NCI-H526 (cell line): ENCODE measurements at places on chromosomes 3 and 15.

GRCh38 chr15:52180196-52180835, 10.9 kb downstream of the GNB5 start:
- no peak for DNase-seq

- no peak for DNase-seq
These were observed 47.4 kb downstream of the PAQR5 start for GRCh38 chr15:69346112-69346511.

DNA sequence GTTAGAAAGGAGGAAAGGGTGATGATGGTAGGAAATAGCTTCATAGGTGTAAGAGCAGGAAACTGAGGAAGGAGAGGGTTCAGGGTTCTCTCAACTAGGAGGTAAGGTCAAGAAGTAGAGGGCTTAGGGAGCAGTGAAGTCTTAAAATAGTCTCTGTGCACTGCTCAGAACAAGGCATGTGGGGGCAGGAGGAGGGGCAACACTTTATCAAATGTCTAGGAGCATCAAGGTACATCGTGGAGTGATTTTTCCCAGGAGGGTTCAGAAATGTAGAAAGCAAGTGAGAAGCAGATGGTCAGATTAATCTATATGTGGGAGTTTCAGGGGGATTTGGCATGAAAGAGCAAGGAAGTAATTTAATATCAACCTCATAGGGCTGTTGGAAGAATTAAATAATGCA, 58.8 kb downstream of the TNIK start:
- DNase-seq, result no peak

DNA sequence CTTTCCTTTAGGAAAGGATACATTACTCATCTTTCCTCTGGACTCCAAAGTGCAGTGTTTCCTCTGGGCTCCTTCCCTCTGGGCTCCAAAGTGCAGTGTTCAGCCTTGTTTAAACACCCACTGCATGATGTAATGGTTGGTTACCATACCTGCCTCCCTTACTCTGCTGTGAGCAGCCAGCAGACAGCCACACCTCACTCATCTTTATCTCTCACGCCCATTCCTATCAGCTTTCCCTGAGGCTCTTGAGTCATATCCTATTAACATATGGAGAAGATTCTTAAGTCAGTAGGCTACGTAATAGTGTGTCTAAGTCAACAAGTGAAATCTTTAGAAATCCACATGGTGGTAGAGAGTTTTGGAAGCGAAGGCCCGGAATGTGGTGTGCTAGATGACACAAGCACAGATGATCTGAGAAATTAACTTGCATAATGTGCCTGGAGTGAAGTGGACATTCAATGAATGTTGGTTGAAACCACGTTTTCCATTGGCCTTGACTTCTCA, 97.2 kb upstream of the CTNNB1 start:
- no peak for DNase-seq

GRCh38 chr3:187929112-187929816, 184.0 kb upstream of the BCL6 start:
- no peak for DNase-seq

DNA sequence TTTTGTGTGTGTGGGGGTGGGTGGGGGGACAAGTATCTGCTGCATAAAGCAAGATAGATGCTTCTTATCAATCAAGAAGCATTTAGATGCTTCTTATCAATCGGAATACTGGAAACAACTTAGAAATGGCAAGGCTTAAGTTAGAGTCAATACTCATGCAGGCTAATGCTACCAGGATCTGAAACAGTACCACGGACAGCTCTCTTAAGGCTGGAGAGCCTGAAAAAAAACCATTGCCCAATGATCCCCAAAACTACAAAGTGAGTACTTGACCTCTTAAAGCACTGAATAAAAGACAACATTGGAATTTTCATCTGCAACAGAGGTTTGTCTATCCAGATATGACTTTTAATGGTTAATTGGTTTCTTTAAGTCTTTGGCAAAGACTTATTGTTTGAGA, 262.3 kb downstream of the GAP43 start:
- DNase-seq, result no peak

- DNase-seq, result no peak
These were observed 286.3 kb downstream of the RAP2B start for GRCh38 chr3:153448151-153448829.

DNA sequence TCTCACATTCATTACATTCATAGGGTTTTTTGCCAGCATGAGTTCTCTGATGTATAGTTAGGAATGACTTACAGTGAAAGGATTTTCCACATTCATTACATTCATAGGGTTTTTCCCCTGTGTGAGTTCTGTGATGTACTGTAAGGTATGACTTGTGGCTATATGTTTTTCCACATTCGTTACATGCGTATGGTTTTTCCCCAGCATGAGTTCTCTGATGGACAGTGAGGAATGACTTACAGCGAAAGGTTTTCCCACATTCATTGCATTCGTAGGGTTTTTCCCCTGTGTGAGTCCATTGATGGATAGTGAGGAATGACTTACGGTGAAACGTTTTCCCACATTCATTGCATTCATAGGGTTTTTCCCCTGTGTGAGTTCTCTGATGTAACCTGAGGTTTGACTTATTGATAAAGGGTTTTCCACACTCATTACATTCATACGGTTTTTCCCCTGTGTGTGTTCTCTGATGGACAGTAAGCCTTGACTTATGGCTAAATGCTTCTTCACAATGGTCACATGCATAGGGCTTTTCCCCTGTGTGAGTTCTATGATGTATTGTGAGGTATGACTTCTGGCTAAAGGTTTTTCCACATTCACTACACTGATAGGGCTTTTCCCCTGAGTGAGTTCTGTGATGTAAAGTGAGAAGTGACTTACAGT, 47.4 kb downstream of the ZNF717 start:
- no peak for DNase-seq

DNA sequence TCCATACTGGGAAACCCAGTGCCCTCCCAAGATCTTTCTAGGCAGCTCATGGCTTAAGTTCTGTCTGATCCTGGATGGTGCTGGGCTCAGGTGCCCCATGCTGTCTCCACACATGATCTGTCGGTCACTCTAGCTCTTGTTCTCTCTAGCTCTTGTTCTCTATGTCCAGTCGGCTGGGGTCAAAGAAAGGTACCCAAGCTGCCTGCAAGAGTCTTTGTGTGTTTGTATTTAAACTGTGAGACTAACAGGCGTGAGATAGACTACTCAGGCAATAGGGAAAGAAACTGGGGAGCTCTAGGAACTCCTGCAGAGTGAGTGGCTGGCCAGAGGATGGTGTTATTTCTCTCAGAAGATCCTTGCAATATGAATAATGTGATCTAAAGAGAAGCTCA, 40.2 kb downstream of the GPR156 start:
- no peak for DNase-seq

- DNase-seq, result peak; percentile 5
These were observed 775.6 kb downstream of the ROBO2 start for GRCh38 chr3:77815467-77815866.

DNA sequence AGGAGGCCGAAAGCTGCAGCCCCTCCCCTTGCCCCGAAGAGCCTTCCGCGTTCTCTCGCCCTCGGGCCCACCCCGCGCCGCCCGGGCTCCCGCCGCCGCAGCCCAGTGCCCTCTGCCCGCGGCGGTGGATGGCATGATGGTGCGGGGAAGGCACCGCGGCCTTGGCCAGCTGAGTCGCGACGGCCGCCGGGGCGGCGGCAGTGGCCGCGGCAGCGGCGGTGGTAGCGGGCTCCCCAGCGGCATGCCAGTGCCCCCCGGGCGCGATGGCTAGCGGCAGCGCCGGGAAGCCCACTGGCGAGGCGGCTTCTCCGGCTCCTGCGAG, 1.2 kb downstream of the TLNRD1 start:
- no peak for DNase-seq

DNA sequence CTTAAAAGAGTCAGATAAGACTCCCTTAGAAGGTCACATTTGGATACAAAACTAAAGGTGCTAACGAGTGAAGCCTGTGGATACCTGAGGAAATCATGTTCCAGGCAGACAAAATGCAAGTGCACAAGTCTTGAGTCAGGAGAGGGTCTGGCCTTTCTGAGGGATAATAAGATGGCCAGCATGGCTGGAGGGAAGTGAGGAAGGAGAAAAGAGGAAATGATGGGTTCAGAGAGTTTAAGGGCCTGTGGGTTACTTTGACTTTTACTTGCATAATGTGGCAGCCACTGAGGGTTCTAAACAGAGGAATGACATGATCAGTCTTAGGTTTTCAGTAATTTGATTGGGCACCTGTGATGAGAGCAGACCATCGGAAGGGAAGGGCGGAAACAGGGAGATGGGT, 3.5 kb upstream of the ROPN1B start:
- DNase-seq, result no peak

DNA sequence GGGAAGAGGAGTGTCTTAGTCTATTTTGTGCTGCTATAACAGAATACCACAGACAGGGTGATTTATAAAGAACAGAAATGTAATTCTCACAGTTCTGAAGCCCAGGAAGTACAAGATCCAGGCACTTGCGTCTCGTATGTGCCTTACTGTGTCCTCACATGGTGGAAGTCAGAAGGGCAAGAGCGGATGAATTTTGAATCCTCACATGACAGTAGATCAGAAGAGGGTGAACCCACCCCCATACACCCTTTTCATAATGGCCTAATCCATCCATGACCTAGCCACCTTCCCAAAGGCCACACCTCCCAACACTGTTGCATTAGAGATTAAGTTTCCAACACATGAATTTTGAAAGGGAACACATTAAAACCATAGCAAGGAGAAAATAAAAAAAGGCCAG, 18.7 kb upstream of the ANXA2 start:
- no peak for DNase-seq

GRCh38 chr3:156551746-156552145, 3.2 kb downstream of the SSR3 start:
- DNase-seq, result no peak

- DNase-seq, result peak; percentile 49
These were observed at the start of gene GPR27 for GRCh38 chr3:71753701-71754609. GPR27 (plus strand) TSS chr3:71753855; CDS start chr3:71754050, 195 bp downstream.

- DNase-seq, result no peak
These were observed 923.7 kb downstream of the EPHA3 start for GRCh38 chr3:90031121-90031520.

- no peak for DNase-seq
These were observed 167.2 kb upstream of the TLE3 start for GRCh38 chr15:70264738-70265465.

DNA sequence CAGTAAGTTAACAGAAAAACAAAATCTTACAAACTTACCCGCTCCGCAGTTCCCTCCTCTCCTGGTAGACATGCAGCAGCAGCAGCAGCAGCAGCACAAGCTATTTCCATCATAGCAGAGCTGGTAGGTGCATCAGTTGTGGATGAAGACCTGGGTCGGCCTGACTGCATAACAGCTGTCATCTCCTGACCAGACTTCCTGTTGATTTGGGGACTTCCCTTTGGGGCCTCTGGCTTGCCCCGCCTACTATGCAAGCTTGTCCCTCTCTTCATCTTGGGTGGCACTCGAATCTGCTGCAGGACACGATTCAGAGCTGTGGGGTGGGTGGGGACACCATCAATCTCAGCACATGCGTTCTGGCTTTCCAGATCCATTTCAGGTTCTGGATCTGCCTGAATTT, 65.7 kb downstream of the TMCC1 start:
- no peak for DNase-seq

DNA sequence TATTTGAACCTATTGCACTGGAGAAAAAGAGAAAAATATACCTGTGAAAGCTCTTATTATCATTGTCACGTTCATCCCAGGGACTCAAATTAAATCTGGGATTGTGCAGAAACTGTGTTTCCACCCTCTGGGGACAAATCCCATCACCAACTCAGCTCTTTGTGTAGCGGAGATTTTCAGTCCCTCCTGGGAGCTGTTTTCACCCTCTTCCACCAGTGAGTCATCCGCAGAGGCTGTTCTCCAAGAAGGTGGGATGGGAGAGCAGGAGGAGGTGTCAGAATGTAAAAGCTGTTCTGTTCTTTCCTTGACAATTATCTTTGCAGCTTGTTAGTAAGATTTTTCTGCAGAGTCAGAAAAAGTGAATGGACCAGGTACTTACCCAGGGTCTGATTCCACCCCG, 28.0 kb downstream of the SV2B start:
- no peak for DNase-seq

DNA sequence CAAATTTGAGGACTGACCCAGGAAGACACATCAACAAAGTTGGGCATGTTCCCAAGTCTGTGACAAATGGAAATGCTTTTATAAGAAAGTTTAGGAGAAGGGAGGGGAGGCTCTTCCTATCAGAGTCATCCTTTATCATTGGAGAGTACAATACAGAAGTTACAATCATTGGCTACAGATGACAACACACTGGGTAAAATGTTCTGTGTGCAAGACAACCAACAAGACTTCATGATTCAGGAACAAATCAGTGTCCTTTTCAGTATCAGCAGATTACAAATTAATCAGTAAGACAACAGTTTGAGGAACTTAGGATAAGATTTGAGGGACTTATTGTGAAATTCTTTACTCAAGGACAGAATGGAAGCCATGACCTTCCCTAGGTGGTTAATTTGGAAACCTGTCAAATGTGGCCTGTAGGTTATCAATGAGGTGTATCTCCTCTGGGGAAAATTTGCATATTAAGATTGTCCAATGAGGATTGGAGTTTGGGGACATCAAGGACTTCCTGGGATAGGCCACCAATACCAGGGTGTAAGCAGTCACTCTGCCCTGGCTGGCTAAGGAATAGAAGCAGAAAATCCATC, 274.4 kb upstream of the RORA start:
- no peak for DNase-seq

DNA sequence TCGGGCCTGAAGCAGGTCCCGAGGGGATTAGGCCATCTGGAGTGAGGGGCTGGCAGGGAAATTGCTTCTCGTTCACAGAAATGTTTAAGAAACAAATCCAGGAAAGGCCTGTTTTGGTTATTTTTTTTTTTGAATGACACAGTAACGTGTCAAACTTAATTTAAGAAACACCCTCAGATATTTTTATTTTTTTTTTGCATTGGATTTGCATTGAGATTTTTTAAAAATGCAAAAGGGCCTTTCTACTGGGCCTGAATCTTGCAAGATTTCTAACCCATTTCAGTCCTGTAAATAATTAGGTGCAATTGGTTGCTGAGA, 25.0 kb upstream of the KLF13 start:
- DNase-seq, result peak; percentile 16

DNA sequence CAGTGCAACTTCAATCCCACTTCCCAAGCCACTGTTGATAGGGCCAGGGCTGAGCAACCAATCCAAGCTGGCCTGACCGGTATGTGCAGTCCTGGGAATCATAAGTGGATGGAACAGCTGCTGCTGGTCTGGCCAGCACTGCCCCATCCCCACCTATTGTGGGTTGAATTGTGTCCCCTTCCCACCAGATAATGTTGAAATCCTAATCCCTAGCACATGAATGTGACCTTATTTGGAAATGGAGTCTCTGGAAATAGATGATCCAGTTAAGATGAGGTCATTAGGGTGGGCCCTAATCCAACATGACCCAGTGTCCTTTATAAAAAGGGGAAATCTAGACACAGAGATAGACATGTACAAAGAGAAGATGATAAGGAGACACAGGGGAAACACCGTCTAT, 13.7 kb upstream of the PDIA5 start:
- no peak for DNase-seq

GRCh38 chr15:39180030-39180429, 400.8 kb upstream of the THBS1 start:
- DNase-seq, result no peak

- peak; percentile 32 for DNase-seq
These were observed 216.9 kb downstream of the IGSF11 start for GRCh38 chr3:118817748-118818165.

GRCh38 chr3:194201953-194202666, 66.2 kb downstream of the HES1 start:
- DNase-seq, result no peak
